Activated CD8-positive, alpha-beta memory T cell treated with anti-CD3 and anti-CD28 coated beads for 4 hours (primary cell): ENCODE measurements at places on chromosomes 16 and 17.

DNA sequence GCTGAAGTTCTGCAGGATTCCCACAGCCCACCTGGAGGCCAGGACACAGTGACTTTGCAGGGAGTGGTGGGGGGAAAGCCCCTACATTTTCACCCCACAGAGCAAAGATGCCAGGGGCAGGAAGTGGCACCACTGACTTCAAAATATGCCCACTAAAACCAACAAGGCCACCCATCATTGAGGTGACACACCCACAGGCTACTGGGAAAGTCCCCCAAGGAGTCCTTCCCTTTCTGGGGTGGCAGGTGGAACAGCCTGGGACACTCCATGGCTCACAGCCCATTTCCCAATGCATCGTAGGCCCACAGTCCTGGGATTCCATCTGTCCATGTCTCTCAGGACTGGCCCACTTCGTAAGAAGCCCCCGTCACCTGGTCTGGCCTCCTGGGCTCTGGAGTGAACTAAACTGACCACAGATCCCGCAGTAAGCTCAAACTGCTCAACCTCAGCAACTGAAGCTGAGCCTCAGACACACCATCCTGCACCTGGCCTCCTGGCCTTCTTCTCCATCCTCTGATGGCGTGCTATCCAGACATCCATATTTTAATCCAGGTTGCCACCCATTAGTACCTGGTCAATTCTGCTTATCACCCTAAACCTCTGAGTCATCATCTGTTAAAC, 7.5 kb upstream of the CCL1 start:
- DNase-seq: no peak

DNA sequence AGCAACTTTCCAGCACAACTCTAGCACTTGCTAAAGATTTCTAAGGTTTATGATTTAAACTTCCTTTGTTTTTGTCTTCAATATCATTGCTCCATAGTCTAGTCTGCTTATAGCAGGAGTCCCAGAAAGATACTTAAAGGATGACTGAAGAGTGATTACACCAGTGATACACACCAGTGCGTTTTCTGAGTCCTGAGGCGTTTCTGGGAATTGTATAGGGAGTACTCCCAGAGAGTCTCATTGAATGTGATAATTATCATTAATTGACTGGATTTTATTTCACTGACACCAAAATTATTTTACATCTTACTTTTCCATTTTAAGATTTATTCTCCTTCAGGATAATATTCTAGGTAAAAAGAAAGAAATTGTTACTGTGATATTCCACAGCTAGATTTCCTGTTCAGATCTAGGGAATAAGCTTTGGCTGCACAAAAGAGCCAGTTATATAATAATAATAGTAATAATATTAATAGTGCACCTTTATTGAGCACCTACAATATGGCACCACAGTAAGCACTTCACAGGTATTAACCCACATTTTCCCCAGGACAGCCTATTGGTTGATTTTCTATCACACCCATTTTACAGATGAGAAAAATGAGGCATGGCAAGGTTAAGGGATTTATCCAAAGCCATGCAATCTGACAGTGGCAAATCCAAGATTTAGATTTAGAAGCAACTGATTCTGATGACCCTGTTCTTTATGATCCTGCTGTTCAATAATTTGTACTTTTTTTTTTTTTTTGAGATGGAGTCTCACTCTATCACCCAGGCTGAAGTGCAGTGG, 62.6 kb downstream of the IRX5 start:
- no peak for DNase-seq

DNA sequence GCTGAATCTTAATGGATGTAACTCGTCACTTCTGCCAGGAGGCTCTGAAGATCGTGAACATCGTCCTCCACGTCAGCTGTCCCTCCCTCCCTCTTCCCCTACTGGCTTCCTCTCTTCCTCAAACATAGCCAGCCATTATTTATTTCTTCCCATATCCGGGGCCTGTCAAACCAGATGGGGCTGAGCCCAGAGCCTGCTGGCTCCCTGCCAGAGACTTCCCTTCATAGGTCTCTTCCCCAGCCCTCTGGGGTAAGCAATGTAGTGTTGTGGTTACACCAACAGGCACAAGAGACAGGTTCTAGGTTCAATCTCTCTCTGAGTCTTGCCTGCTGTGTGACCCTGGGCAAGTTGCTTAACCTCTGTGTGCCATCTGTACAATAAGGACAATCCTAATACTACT, 40.1 kb upstream of the ZFP90 start:
- DNase-seq: no peak

- DNase-seq: no peak
Observed at GRCh38 chr16:58127033-58127556, 2.1 kb downstream of the CFAP20 start.

DNA sequence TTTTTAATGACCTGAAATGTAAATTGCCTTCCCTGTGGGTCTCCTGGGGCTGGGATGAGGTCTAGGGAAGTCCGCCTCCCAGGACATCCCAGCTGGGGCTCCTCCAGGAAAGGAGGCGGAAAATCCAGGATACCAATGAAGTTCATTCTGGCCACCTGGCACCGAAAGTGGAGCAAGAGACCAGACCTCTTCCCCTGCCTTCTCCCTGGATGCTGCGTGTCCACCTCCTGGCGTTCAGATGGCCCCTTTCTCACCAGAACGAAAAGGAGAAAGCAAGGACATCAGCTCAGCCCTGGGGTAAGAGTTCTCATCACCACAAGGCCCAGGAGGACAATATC, 20.4 kb downstream of the RBFOX3 start:
- DNase-seq: no peak

GRCh38 chr16:14658063-14658462, 25.3 kb downstream of the BFAR start:
- no peak for DNase-seq

DNA sequence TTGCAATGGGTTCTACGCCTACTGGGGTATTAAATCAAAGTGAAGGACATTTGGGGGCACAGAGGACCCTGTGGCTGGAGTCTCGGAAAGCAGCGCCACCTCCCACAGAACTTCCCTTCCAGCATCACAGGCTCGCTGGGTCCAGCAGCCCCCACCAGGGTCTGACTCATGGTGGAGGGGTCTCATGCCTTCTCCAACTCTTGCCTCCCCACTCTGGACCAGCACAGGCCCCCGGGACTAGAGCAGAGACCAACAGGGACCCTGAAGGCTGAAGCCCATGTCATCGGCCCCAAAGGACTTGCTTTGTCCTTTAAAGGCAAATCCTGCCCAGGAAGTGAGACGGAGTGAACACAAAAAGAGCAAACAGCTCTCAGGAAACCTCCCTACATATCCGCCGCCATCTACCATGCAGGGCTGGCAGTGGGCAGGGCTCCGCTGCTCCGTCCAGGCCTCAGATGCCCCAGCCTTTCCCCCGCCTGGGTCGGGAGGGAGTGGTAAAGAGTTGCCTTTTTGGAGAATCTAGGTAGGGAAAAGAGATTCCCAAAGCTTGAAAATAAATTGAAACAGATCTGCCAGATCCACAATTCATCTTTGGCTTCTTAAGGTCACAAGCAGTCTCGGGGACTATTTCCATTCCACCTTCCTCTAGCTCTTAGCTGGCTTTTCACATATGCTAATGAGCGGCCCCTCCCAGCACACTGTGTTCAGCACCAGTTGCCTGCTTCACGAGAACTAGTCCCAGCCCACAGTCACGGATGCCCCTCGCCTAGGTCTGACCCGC, 2.1 kb upstream of the GPRC5C start:
- DNase-seq: no peak

- no peak for DNase-seq
Observed at GRCh38 chr16:72878301-72879269, 169.3 kb downstream of the ZFHX3 start.

DNA sequence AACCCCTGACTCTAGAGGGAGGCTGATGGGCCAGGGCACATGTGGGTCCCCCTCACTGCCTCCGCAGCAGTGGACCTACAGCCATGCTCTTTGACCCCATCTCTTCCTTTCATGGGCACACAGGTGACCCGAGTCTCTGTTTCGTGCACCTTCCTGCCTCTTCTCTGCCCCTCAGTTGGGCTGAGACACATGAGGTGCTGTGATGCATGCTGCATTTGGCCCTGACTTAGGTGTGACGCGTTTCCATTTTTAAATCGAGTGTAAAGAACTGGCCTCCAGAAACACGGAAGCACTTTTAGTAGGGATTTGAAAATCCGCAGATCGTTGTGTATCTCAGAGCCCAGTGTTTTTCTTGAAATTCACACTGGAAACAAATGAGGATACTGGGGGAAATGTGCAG, 24.6 kb downstream of the C16orf90 start:
- no peak for DNase-seq

GRCh38 chr17:65787503-65787902, 226.1 kb upstream of the AXIN2 start:
- DNase-seq: no peak

DNA sequence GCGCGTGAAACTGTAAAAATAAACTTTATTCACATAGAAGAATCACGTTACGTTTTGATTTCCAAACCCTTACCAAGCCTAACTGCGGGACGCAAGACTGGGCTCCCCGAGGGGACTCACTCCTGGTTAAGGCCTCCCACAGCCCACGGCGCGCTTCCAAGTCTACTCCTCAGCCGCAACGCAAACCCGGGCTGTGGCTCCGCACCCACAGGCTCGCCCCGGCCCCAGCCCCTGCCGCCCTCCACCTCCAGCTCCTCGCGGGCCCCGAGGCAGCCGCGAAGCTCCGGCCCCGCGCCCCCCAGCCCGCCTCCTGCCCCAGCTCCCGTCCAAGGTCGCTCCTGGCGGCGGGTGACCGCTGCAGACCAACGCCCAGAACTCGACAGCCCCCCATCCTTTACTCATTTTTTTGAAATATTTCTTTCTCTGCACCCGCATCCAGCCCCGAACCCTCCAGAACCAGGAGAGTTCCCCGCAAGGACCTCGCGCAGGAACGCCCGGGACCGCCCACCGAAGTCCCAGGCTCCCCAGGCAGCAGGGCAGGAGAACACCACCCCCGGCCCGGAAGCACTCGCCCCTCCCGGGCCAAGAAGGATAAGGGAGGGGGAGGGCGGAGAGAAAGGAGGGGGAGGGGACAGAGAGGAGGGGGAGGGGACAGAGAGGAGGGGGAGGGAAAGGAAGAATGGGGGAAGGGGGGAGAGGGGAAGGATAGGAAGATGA, 912 bp downstream of the USP22 start:
- peak; percentile 50 for DNase-seq

GRCh38 chr16:70695331-70696070, 9.6 kb upstream of the MTSS2 start:
- no peak for DNase-seq

DNA sequence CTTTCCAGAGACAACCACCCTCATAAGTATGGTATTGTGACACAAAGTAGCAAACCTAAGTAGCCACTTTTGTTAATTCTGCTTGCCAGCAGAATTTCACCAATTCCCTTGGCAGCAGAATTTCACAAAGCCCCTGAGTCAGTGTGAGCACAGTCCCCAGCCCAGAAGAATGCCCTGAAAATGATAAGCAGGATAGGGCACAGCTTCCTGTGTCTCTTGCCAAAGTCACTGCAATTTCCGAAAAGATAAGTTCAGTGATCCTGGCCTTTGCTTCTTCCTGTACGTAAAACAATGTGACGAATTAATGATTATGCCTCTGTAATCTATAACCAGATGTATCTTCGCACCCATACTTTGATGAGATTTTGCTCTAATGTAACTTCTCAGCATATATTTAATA, 16.0 kb upstream of the WIPF2 start:
- DNase-seq: no peak

GRCh38 chr16:6672507-6672906, 660.1 kb upstream of the RBFOX1 start:
- DNase-seq: no peak

DNA sequence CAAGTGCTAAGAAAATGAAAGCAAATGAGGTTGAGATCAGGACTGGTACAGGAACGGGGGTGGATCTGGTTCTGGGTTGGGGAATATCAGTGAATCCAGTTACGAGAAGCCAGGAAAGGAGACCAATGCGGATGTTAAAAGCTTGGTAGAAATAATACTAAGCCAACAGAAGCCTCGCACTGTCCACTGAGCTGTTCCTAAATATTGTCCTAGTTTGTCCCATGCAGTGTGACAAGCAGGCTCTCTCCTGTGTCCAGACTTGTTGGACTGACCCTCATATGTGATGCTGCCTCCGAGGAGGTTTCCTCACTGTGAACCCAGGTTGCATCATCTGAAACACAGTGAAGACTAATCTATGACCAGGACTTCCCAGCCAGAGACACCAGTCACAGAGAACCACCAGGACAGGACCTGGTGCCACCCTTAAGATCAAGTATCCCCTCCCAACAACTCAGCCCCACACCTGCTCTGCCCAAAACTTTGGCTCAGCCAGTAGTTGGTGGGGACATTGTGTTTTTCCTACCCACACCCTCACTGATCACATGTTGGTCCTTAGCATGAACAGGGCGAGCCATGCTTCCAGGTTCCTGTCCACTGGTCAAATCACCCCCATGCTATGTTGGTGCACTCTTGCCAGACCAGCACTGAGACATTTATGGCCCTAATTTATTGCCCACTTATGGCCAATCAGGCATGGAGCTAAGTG, 32.7 kb upstream of the SCNN1B start:
- DNase-seq: no peak

- DNase-seq: no peak
Observed at GRCh38 chr16:53087101-53087500, 32.3 kb downstream of the CHD9 start.

DNA sequence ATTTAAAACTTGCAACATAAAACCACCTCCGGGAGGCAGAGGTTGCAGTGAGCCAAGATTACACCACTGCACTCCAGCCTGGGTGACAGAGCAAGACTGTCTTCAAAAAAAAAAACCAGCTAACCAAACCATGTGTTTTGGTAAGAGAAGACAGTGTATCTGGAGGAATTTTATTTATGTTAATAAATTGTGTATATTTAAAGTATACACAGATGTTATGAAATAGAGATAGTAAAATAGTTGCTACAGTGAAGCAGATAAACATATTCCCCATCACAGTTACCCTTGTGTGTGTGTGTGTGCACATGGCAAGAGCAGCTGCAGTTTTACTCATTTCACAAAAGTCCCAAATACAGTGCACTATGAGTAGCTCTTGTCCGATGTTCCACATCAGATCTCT, 54.8 kb upstream of the CRISPLD2 start:
- no peak for DNase-seq

DNA sequence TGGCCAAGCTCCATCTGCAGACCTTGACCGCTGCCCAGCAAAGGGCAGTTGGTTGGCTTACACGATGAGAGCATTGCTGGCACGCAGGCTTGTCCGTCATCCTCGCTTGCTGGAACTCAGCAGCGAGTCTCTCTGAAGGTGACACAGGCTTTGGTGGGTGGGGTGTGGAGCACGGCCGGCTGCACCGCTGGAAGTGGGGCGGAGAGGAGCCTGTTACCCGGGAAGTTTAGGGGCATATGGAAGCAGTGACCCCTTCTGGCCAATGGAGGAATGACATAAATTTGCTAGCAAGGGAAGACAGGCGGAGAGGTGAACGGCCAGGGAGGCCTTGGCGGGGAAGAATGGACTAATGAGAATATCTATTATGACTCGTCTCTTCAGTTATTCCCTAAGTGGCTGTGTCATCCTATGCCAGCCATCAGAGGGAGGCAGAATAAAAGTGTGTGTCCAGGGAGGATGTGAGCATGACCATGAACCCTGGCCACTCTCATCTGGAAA, 65.9 kb upstream of the SDK2 start:
- DNase-seq: peak; percentile 45

- no peak for DNase-seq
Observed at GRCh38 chr16:10895053-10895946, 18.3 kb downstream of the CIITA start.

GRCh38 chr17:60562421-60562820, 36.4 kb upstream of the APPBP2 start:
- DNase-seq: no peak
